NCI-H2081 treated with DMSO at 0.1 percent for 48 hours (cell line): ENCODE measurements at places on chromosomes 2 and 18.

- no peak for DNase-seq
These were observed 140.7 kb upstream of the ALKAL2 start for GRCh38 chr2:428591-428990.

GRCh38 chr2:11050565-11050964 is 104.7 kb upstream of the SLC66A3 start:
- DNase-seq = no peak

DNA sequence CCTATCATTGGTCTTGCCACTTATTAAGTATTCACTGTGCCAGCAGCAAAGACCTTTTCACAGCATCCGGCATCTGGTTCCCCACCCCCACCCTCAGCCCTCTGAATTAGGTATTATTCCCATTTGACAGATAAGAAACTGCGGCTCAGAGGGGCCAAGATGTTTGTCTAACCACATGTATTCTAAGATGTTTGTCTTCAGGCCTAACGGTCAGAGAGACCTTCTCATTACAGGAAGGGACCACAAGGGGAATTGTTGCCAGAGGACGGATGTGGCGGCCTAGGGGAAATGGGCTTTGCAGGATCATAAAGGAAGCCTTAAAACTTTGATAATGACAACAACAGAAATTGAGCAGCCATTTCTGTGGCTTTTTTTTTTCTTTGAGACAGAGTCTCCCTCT is 16.6 kb downstream of the NPPC start:
- no peak for DNase-seq

GRCh38 chr2:211141646-211142045 is 585.2 kb downstream of the CPS1 start:
- no peak for DNase-seq
